Memory B cell (primary cell): ENCODE measurements at places on chromosomes 12 and 14.
A peak's percentile ranks its signal among the peaks of the same experiment; 100 is the strongest.

GRCh38 chr12:120257041-120257821 lies 8.3 kb downstream of the PXN start:
- H3K27ac ChIP-seq, result no peak overlapping the region
- no peak overlapping the region for H3K4me3 ChIP-seq
- peaks cover 18% of the 10 kb centered on the region for H3K4me1 ChIP-seq
- H3K36me3 ChIP-seq, result peaks cover 2% of the 10 kb centered on the region
- peaks cover 19% of the 10 kb centered on the region for H3K27me3 ChIP-seq

- H3K4me3 ChIP-seq, result no peak overlapping the region
- peaks cover 41% of the 10 kb centered on the region for H3K36me3 ChIP-seq
- H3K4me1 ChIP-seq, result no peaks in the 10 kb centered on the region
- no peak overlapping the region for H3K27ac ChIP-seq
- DNase-seq, result peak; percentile 27
- H3K27me3 ChIP-seq, result no peaks in the 10 kb centered on the region
These were observed 53.3 kb downstream of the RBM19 start for GRCh38 chr12:113912760-113913329.

DNA sequence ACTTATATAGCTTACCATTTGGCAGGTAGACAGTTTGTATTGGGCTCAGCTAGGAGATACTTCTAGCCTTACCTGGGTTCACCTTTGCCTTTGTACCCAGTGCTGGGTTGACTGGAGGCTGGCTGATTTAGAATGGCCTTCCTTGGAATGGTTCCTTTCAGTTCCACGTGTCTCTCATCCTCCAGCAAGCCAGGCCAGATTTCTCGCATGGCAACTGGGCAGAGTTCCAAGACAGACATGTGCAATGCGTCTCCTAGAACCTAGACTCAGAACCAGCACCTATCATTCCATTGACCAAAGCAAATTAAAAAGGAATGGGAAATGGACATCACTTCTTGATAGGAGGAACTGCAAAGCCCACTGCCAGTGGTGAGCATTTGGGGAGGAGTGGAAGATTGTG lies 79.1 kb upstream of the BDKRB2 start:
- peaks cover 4% of the 10 kb centered on the region for H3K27me3 ChIP-seq
- no peak overlapping the region for H3K4me3 ChIP-seq
- DNase-seq, result no peak
- no peak overlapping the region for H3K27ac ChIP-seq

- H3K4me3 ChIP-seq, result peak within 1 kb of the TSS; percentile 87
- no peaks in the 10 kb centered on the region for H3K27me3 ChIP-seq
- peaks cover 8% of the 10 kb centered on the region for H3K4me1 ChIP-seq
- H3K36me3 ChIP-seq, result no peaks in the 10 kb centered on the region
These were observed at the start of gene STX2 for GRCh38 chr12:130838951-130839769. Gene STX2 (minus strand): TSS chr12:130839250. CDS start chr12:130839099, 151 bp downstream.

- H3K36me3 ChIP-seq, result no peaks in the 10 kb centered on the region
- no peaks in the 10 kb centered on the region for H3K27me3 ChIP-seq
- H3K4me1 ChIP-seq, result peaks cover 14% of the 10 kb centered on the region
These were observed 44.5 kb downstream of the LRRC9 start for GRCh38 chr14:59964251-59965007.

GRCh38 chr12:40232602-40233001 lies 7.8 kb downstream of the LRRK2 start:
- H3K27me3 ChIP-seq, result no peaks in the 10 kb centered on the region
- DNase-seq, result no peak
- H3K36me3 ChIP-seq, result peaks cover 28% of the 10 kb centered on the region
- peaks cover 33% of the 10 kb centered on the region for H3K4me1 ChIP-seq

DNA sequence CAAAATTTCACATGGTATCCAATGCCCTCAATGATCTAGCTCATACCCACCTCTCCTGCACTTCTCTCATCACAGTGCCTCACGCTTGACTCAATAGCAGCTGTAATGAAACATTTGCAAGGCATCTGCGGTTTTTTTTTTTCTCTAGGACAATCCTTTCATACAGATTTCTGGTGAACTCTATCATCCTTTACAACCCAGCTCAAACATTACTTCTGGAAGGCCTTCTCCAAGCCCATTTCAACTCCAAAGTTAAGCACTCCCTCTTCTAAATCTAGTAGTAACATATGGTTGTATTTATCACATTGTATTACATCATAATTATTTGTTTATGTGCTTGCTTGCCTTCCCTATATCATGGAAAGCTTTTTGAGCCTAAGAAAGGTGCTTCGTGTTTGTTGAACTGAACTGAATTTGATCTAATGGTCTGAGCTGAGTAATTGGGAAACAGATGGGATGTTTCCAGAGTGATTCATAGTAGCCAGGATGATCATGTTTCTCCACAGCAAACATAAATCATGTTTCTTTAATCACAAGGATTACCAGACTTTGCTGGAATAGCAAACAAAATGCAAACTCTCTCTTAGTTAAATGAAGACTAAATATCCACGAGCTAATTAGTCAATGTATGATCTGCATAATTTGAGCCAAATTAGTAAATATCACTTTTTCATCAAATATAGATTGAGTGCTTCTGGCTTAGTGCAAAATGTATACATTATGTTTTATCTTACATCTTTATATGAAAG lies 14.3 kb downstream of the CFL2 start:
- no peaks in the 10 kb centered on the region for H3K36me3 ChIP-seq
- no peak overlapping the region for H3K4me3 ChIP-seq
- no peaks in the 10 kb centered on the region for H3K4me1 ChIP-seq

DNA sequence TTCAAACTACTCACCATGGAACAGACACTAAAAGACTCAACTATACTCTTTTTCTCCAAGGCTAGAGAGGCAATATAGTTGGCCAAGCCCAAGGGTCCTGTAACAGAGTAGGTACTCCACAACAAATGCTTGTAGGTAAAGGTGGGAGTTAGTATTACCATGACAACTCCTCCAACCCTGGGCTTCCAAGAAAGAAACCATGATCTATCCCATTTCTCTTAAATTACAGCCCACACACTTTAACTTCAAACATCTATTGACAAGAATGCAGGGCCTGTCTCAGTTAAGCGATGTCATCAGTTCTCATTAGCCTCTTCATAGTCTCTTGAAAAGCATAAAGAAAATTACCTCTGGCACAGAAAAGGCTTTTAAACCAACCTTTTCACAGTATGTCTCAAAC lies 25.0 kb downstream of the ERH start:
- H3K4me3 ChIP-seq, result no peak overlapping the region
- DNase-seq, result no peak
- no peaks in the 10 kb centered on the region for H3K4me1 ChIP-seq
- no peaks in the 10 kb centered on the region for H3K27me3 ChIP-seq
- no peak overlapping the region for H3K27ac ChIP-seq
- H3K36me3 ChIP-seq, result peaks cover 36% of the 10 kb centered on the region

DNA sequence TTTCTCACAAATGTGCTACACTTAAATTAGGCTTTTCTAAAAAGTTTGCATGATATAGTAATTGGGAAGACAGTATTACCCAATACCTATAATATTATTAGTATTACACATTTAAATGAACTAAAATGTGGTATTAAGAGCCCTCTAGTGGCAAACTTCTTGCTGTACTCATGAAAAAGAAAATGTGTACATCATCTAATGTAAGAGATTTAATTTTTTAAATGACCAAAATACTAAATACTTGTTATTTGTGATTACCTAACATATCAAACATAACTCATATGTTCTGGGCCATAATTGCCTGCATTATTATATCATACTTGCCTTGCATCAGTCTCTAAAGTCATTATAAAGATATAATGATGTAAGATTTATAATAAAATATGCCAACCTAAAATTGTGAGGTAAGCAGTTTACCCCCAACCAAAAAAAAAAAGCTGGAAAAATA lies 64.2 kb downstream of the DNAI7 start:
- H3K4me1 ChIP-seq, result peaks cover 5% of the 10 kb centered on the region
- no peaks in the 10 kb centered on the region for H3K27me3 ChIP-seq
- H3K4me3 ChIP-seq, result no peak overlapping the region
- no peaks in the 10 kb centered on the region for H3K36me3 ChIP-seq

- H3K27me3 ChIP-seq, result no peaks in the 10 kb centered on the region
- no peak overlapping the region for H3K4me3 ChIP-seq
- peaks cover 21% of the 10 kb centered on the region for H3K36me3 ChIP-seq
- peaks cover 5% of the 10 kb centered on the region for H3K4me1 ChIP-seq
These were observed 274.5 kb downstream of the MED13L start for GRCh38 chr12:116002890-116003536.

DNA sequence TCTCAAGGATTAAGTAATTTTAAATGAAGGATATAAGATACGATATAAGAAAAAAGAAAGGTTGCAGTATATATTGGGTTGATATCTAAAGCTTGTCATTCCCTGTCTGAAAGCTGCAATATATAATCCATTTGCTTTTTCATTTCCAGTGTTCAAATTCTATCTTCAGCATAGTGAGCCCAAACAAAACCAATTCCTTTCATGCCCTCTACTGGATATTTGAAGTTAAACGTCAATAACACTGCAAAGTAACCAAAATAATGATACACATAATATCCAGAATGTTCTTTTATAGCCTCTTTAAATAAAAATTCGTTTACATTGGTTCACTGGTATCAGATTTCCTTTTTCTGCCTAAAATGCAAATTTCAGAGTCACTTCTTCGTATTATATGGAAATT lies 64.5 kb upstream of the DAAM1 start:
- no peak overlapping the region for H3K4me3 ChIP-seq
- H3K27me3 ChIP-seq, result peaks cover 3% of the 10 kb centered on the region
- H3K36me3 ChIP-seq, result no peaks in the 10 kb centered on the region

DNA sequence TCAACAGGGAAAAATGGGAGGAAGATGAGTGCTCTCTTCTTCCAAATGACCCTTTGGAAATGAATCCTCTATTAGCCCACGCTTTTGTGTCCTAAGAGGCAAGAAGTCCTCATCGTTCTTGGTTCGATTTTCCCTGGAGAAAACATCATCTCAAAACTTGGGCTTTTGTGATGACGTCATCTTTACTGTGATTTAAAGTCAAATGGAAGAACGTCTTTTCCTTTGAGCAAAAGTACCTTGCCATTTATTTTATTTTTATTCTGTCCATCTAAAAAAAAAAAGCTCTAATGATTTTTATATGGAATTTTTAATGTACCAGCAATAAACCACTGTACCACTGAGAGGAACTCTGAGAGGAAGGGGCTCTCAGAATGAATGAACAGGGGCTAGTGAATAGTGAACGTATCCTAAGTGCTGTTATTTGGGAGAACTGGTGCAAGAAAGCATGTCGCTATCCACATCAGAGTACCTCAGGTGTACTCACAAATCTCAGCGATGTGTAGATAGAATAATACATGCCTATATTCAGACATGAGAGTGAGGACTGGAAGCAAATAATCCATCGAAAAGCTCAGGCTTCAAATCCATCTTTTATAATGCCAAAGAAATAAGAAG lies 124.8 kb downstream of the HMGA2 start:
- H3K27ac ChIP-seq, result no peak overlapping the region
- H3K27me3 ChIP-seq, result peaks cover 8% of the 10 kb centered on the region
- DNase-seq, result no peak
- H3K4me3 ChIP-seq, result no peak overlapping the region

- H3K27ac ChIP-seq, result no peak overlapping the region
- H3K27me3 ChIP-seq, result no peaks in the 10 kb centered on the region
- peaks cover 6% of the 10 kb centered on the region for H3K4me1 ChIP-seq
- peaks cover 9% of the 10 kb centered on the region for H3K36me3 ChIP-seq
- H3K4me3 ChIP-seq, result no peak overlapping the region
These were observed 53.9 kb downstream of the ZC3H14 start for GRCh38 chr14:88616697-88617096.

- H3K27ac ChIP-seq, result peak overlapping the region; percentile 28
- DNase-seq, result no peak
- H3K36me3 ChIP-seq, result no peaks in the 10 kb centered on the region
- no peaks in the 10 kb centered on the region for H3K27me3 ChIP-seq
- no peak overlapping the region for H3K4me3 ChIP-seq
These were observed 65.4 kb downstream of the SPATS2 start for GRCh38 chr12:49432616-49433015.

DNA sequence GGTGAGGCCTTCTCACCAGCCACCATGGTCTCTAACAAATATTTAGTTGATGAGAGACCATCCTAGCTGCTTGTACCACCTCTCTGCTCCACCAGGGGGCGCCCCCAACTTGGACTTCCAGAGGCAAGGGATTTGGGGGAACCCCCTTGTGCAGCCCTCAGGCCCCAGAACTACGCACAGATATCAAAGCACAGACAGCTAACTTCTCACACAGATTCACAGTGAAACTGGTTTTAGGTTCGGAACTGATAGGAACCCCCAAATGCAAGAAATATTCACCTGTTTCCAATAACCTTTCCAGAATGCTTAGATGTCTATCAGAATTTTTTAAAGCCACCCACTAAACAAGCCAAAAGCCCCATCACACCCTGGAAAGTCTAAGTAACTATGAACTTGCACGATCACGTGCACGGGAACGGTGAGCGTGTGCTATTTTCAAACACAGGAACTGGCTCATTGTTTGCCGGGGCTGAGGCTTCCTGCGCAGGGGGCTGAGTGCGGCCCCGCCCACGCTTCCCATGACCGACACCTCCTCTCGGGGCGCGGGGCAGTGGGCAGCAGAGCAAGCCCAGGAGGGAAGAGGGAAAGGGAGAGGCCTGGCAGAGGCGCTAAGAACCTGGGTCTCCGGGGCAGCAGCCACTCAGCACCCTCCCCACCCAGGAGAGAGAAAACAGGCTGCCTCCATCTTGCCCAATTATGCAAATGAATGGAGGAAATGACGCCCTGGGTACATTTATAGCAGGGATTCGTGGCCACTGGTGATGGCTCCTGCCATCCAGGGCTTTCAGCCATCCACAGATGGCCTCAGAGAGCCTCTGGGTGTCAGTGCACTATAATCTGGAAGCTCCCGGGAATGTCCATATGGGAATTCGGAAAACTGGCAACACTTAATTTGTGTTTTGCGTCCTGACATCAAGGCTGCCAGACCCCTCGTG lies 79.4 kb upstream of the GPR68 start:
- H3K27ac ChIP-seq, result peak overlapping the region; percentile 100
- peak overlapping the region; percentile 87 for H3K4me3 ChIP-seq
- peaks cover 35% of the 10 kb centered on the region for H3K4me1 ChIP-seq
- peak; percentile 98 for DNase-seq

DNA sequence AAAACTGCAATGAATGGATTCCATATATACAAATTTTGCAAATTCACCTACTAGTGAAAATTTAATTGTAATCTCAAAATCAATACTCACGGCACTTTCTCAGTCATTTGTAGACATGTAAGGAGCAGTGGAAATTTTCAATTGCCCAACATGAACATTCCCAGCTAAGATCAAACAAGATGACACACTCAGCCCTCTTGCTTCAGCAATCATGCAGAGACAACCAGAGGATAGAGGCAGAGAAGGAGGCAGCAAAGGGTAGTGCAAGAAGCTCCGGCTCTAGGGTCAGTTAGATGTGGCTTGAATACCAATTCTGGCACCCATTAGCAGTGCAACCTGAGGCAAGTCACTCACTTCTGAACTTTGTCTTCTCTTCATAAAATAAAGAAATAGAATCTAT lies 91.5 kb upstream of the SLC35F4 start:
- no peak overlapping the region for H3K27ac ChIP-seq
- no peaks in the 10 kb centered on the region for H3K36me3 ChIP-seq
- peaks cover 4% of the 10 kb centered on the region for H3K4me1 ChIP-seq
- no peak overlapping the region for H3K4me3 ChIP-seq
- DNase-seq, result no peak
- H3K27me3 ChIP-seq, result peaks cover under 1% of the 10 kb centered on the region

DNA sequence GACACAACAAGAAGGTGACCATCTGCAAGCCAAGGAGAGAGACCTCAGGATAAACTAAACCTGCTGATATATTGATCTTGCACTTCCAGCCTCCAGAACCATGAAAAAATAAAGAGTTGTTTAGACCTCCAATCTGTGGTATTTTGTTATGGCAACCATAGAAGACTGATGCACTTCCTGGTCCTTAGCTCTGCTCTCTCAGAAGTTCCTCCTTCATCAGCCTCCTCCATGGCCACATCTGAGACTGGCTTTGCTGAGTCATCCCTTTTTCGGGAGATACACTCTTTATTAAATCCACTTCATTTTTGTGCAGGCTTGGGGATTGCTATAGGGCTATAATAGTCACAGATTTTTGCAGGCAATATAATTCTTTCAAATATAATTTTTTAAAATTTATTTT lies 89.6 kb upstream of the ATF7IP start:
- H3K27me3 ChIP-seq, result no peaks in the 10 kb centered on the region
- H3K4me3 ChIP-seq, result no peak overlapping the region
- no peak for DNase-seq
- H3K27ac ChIP-seq, result no peak overlapping the region
- H3K4me1 ChIP-seq, result peaks cover 34% of the 10 kb centered on the region
